ENCODE measurements at places on chromosomes 13 and 19.

DNA sequence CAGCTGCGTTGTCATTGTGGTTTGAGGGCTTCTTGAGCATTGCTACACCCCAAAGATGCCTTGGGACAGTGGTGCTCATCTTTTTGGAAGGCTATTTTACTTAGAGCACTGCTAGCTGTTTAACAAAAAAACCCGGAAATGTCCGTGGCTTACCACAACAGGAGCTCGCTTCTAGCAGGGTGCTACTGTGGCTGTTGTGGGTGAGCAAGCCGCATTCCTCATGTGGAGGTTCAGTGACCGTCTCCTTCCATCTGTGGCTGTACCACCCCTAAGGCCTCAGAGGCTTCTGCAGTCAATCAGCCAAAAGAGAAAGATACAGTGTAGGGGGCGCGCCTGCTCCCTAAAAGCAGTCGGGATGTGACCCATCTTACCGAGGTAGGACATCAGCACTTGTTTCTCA lies 1004.2 kb downstream of the UQCRFS1 start:
- no peak for DNase-seq

GRCh38 chr13:26946684-26947343 lies 186.2 kb upstream of the GPR12 start:
- DNase-seq = no peak

- no peak for DNase-seq
Observed at GRCh38 chr13:50596156-50596555, 247.3 kb downstream of the DLEU7 start.

DNA sequence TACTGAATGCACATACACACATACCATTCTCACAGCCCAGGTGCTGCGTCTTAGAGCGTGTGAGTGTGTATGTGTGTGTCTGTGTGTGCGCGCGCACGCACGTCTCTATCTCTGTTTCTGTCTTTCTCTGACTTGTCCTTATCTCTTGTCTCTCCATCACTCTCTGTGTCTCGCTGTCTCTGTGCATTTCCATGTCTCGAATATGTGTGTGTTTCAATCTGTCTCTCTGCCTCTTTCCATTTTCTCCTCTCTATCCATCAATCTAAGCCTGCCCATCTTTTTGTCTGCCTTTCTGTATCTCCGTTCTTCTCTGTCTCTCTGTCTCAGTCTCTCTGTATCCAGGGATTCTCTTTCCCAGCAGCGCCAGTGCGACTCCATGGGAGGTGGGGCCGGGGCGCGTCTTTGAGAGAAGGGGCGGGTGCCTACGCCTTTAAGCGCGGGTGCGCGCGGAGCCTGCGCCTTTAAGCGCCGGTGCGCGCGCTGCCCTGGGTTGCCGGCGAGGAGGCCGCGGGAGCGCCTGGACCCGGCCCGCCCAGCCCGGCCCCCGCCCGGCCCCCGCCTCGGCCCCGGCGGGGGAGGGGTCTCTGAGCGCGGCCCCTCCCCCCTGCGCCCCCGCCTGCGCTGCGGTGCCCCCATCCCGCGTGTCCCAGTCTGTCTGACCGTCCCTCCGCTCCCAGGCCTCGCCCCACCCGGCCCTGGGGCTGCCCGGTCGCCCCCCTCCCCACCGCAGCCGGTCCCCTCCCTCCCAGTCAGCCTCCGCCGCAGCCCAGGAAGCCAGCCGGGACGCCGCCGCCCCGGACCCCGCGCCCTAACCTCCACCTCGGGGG lies at the start of gene LRFN3:
Gene LRFN3 (plus strand): TSS at position 464 of the 827 bp plus-strand sequence. CDS start 3,052 bp downstream, outside the sequence.
- peak; percentile 82 for DNase-seq

DNA sequence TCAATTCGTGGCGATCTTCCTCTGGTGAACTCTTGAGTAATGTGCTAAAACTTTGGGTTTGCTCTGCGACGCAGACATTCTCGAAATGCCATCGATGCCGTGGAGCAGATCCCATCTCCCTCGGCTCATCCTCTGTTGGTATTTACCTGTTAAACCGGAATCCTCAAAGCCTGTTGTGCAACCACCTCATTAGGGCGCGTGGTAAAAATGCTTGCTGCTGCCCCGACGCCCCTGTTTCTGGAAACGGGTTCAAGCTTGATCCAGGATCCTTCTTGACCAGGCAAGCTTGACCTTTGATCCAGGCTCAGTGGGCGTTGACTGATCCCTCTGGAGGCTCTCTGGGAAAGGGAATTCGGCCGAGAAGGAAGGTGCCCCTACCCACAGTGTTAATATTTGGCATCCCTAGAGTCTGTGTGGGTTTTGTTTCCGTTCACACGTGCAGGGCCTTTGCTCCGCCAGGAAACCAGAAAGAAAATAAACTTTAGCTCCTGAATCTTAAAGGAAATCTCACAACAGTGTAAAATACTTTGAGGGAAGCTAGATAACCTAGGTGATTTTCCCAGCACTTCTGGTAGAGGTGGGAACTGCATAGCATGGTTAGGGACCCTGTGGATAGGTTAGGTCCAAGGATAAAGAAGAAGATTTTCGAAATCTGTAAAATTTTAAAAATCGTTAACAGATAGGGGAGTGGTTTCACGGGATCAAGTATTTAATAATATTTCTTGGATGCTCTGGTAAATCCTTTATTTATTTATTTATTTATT lies 1.1 kb downstream of the LSM14A start:
- peak; percentile 23 for DNase-seq

DNA sequence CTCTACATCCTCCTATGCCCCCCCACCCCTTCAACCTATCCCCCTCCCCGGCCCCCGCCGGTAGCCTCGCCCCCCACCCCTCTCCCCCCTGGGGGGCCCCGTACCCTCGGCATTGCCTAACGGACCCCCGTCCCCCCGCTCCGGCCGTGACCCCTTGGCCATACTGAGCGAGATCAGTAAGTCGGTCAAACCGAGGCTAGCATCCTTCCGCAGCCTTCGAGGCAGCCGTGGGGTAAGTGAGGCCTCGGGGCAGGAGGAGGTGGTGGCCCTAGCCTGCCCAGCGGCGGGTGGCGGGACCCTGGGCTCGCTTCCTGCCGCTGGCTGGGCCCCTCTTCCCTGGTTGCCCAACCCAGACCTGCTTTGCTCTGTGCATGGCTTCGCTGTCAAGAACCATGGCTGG lies 6.5 kb downstream of the TRIP10 start:
- no peak for DNase-seq
